ENCODE measurements at places on chromosomes 5 and 9. TPM values are rescaled to one million over a fixed set of nuclear protein-coding genes. Genes with fewer than 3 reads are reported as not detected.
A peak's percentile ranks its signal among the peaks of the same experiment; 100 is the strongest.

DNA sequence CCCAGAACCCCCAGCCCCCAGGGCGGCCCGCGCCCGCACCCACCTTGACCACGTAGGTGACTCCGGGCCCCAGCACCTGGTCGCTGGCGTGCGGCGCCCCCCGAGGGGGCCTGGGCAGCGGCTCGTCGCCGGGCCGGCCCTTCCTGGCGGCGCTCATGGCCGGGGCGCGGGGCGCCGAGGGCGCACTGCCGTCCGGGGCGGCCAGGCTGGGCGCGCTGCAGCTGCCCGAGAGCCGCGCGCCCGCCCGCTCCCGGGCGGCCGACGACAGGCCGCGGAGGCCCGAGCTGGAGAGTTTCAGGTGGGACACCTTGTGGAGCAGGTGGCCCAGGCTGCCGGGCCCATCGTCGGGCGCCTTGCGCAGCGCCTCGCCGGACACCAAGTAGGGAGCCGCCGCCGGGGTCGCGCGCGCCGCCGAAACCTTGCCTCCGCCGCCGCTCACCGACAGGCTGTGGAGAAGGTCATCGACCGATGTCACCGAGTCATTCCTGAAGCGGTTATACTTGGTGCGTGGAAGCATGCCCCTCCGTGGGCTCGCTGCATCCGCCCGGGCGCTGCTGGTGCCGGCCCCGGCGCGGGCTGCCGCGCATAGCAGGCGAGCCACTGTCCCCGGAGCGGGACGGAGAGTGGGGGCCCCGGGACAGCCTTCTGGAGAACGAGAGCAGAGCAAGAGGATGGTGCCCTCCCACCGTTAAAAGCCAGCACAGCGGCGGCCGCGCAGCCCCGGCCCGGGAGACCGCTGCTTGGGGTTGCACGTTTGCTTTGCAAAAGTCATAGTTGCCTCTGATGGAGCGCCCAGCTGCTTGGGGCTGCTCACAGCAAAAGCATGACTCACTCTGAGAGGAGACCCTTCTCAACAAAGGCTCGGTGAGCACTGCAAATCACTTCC lies at the start of gene SHC3:
TSS of gene SHC3 (minus strand) at position 875 of the 886 bp plus-strand sequence. CDS start at position 517, 358 bp downstream.
- no peak for DNase-seq
- no peaks in the 10 kb centered on the region for H3K36me3 ChIP-seq
- H3K27ac ChIP-seq = peak within 1 kb of the TSS; percentile 20
- H3K4me3 ChIP-seq = peak within 1 kb of the TSS; percentile 54

The NR4A3 gene
- 9.1 TPM for total RNA-seq

The NR5A1 gene
- not detected for total RNA-seq

The ARHGEF28 gene
- total RNA-seq = 1.6 TPM

The SYK gene
- 1.9 TPM for total RNA-seq

The PCDHAC2 gene
- total RNA-seq = 0.12 TPM

DNA sequence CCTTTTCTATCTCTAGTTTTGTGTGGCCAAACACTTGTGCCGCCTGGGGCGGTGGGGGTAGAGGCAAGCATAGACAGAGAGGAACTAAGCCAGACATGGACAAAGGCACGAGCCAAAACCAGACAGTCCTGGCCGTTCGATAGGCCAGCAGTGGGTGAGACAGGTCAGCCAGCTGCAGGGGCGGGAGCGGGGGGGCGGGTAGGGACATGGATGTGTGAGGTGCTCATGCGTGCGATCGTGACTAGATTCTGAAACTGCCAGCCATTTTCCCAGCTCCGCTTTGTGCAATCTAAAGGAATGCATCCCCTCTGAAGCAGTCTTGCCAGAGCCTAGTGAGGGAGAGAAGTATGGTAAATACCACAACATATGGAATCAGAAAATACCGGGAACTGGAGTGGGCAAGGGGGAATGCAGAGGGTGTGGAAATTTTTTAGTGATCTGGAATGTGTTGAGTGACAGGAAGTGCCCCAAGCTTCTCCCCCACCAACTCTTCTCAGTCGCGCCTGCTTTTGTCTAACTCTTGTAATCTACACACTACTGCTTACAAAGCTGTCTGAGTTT lies 111.9 kb downstream of the NR6A1 start:
- H3K36me3 ChIP-seq = no peaks in the 10 kb centered on the region
- H3K4me3 ChIP-seq = peak overlapping the region; percentile 60
- peaks cover 27% of the 10 kb centered on the region for H3K4me1 ChIP-seq

DNA sequence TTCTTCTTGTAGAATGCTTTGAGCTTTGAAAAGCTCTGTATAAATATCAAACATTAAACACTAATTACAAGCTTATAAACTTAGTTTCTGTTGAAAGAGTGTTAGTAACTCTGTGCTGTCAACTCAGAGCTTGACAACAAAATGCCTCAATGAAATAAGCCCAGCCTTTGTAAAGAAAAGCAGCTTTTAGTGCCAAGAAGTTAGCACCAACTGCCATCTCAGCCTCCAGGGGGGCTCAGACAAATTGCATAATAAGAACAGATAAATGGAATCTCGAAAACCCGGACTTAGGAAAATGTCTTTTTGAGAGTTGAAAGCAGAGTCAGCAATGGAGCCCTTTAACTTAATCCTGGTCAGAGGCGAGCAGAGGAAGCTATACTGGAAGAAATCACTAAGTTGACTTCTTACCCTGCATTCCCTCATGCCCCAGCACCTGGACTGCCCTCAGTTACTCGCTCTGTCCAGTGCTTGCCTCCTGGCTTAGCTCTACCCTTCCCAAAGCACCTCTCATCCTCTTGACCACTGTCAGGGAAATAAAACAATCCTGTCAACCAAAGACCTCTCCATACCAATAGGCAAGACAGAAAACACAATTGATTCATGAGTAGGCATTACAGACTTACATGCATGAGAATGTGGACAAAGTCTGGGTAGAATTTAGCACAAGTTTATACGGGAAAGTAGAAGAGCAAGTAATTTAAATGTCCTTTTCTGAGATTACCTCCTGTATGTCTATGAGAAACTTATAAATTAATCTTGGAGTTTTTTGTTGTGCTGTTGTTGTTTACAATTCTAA lies 352.7 kb downstream of the ZNF608 start:
- DNase-seq = no peak
- no peak overlapping the region for H3K4me3 ChIP-seq
- no peaks in the 10 kb centered on the region for H3K36me3 ChIP-seq
- H3K27me3 ChIP-seq = no peaks in the 10 kb centered on the region
- H3K27ac ChIP-seq = no peak overlapping the region

- H3K27ac ChIP-seq = no peak overlapping the region
- H3K4me1 ChIP-seq = no peaks in the 10 kb centered on the region
- peaks cover 5% of the 10 kb centered on the region for H3K27me3 ChIP-seq
- no peak for DNase-seq
- H3K36me3 ChIP-seq = no peaks in the 10 kb centered on the region
Observed at GRCh38 chr5:133402775-133403174, 209.6 kb downstream of the FSTL4 start.

The HMGCR gene
- total RNA-seq = 12.9 TPM

DNA sequence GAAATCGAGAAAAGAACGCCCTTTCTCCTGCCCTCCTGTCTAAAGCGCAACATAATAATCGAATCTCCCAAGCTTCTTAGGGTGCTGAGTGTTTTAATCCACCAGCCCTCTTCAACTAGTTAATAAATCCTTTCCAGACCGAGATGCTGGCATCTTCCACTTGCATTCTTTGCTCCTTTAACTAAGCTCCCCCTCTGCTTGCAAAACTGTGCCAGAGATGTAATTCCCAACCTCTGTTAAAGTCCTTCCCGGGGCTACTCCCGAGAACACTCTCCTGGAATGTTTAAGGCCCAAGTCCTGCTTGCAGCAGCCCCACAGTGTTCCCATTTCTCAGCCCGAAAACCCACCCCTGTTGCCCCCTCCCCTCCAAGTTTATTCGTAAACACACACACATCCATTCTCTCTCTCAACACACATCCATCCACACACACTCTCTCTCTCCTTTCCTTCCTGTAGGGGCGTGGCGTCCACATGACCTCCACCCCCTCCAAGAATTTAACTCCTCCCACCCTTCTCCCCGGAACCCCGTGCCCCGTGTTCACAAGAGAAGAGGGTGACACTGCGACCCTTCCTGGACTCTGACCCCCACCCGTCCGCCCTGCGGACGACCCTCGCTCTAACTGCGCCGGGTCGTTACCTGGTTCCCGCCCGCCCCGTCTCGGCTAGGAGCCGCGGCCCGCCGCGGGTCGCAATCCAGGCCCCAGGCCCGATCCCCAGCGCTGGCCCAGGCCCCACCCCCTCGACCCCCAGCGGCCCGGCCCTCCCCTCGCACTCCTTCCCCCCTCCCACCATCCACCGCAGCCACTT lies 7.0 kb upstream of the MGAT1 start:
- H3K27ac ChIP-seq = peak overlapping the region; percentile 99
- H3K36me3 ChIP-seq = no peaks in the 10 kb centered on the region
- no peaks in the 10 kb centered on the region for H3K27me3 ChIP-seq
- H3K4me1 ChIP-seq = peaks cover 70% of the 10 kb centered on the region

DNA sequence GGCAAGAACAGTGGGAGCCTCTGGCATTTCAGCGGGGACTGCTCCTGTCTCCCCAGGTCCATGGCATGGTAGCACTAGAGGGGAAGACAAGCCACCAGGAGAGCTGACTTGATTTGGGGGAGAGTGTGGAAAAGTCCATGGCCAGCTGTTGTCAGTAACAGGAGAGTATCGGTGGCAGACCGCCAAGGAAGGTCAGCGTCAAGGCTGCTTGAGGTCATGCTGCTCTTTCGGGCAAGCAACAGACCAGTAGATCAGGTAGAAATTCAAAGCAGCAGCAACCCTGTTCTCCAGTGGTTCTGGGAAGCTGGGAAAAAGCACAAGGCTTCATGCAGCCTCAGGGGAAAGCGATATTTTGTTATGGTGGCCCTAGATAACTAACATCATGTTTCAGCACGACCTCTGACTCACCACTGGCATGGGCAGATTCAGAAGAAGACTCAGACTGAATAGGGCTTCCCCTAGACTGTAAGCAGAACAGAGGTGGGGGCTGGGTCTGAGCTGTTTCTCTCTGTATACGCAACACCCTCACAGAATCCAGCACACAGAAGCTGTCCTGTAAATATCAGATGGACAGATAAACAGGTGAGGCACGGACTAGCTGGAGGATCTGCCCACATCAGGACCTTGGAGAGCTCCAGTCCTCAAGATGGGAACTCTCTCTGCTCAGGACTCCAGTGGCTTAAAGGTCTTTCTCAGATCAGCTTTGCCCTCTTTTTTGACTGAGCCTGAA lies 35.2 kb upstream of the PLEKHG4B start:
- no peak overlapping the region for H3K27ac ChIP-seq
- H3K4me1 ChIP-seq = peaks cover 9% of the 10 kb centered on the region
- no peak for DNase-seq

The ZNF618 gene
- total RNA-seq = 1.6 TPM

The ACTBL2 gene
- not detected for total RNA-seq

The RACK1 gene
- total RNA-seq = 583 TPM

GRCh38 chr5:1540166-1540565 lies 16.4 kb upstream of the LPCAT1 start:
- DNase-seq = no peak
- H3K27me3 ChIP-seq = no peaks in the 10 kb centered on the region
- H3K4me1 ChIP-seq = no peaks in the 10 kb centered on the region
- no peaks in the 10 kb centered on the region for H3K36me3 ChIP-seq
- H3K4me3 ChIP-seq = no peak overlapping the region

DNA sequence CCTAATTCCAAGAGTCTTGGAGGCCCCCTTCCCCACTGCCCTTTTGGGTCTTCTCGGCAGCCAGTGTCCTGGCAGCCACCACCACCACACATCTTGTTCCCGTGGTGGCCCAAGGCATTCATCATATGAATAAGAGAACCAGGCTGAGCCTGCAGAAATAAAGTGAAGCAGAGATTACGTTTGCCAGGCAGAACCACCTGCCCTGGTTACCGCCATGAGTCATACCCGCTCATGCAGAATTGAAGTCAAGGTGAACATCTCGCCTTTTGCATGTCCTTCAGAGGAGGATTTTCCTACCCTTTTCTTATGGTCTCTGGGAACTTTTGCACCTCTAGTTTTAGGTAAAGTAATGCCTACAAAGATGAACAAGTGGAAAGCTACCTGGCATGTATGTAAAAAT lies 119.5 kb upstream of the LMX1B start:
- no peaks in the 10 kb centered on the region for H3K4me1 ChIP-seq
- no peak overlapping the region for H3K27ac ChIP-seq
- H3K27me3 ChIP-seq = peaks cover under 1% of the 10 kb centered on the region
- H3K36me3 ChIP-seq = no peaks in the 10 kb centered on the region
- DNase-seq = no peak
- H3K4me3 ChIP-seq = no peak overlapping the region

GRCh38 chr5:21254161-21254560 lies 1266.2 kb upstream of the CDH18 start:
- H3K4me1 ChIP-seq = no peaks in the 10 kb centered on the region
- H3K36me3 ChIP-seq = no peaks in the 10 kb centered on the region
- DNase-seq = no peak
- no peak overlapping the region for H3K27ac ChIP-seq
- no peaks in the 10 kb centered on the region for H3K27me3 ChIP-seq
- H3K4me3 ChIP-seq = no peak overlapping the region

DNA sequence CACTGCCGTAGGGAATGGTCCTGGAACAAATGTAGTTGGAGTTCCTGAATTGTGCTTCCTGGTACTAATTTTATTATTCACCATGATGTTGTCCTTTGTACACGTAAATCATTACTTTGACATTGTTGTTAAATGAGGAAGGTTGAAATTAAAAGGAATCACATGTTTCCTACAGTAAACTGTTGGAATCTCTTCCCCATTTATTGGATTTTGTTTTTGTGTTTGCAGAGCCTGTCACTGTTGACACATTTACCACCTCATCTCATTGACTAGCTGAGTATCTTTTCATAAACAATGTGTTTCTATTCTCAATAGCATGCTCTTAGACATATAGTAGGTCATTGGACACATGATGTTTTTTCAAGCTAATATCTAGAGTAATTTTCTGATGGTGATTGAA lies 1012.5 kb downstream of the NR2F1-AS1 start:
- no peak overlapping the region for H3K4me3 ChIP-seq
- H3K27me3 ChIP-seq = no peaks in the 10 kb centered on the region
- no peak for DNase-seq
- no peaks in the 10 kb centered on the region for H3K36me3 ChIP-seq

DNA sequence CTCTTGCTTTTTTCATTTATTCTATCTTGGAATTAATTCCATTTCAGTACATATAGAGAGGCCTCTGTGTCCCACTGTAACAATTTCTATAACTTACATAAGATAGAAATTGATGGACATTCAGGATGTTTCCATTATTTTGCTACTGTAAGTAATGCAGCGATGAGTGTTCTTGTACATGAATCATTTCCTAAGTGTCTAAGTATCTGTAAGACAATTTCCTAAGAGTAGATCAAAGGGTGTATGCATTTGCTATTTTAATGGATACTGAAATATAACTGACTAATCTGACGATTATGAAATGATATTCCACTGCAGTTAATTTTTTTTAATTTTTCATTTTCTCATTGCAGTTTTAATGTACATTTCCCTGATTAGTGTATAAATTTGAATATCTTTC lies 23.0 kb upstream of the RBM22 start:
- no peak overlapping the region for H3K4me3 ChIP-seq
- H3K36me3 ChIP-seq = peaks cover 70% of the 10 kb centered on the region
- H3K27ac ChIP-seq = no peak overlapping the region
- DNase-seq = no peak
- H3K27me3 ChIP-seq = no peaks in the 10 kb centered on the region
